Fibroblast of skin of right biceps (primary cell): ENCODE measurements at places on chromosomes 11 and 22.

GRCh38 chr11:19352072-19352770 lies 111.5 kb upstream of the E2F8 start:
- DNase-seq: no peak

DNA sequence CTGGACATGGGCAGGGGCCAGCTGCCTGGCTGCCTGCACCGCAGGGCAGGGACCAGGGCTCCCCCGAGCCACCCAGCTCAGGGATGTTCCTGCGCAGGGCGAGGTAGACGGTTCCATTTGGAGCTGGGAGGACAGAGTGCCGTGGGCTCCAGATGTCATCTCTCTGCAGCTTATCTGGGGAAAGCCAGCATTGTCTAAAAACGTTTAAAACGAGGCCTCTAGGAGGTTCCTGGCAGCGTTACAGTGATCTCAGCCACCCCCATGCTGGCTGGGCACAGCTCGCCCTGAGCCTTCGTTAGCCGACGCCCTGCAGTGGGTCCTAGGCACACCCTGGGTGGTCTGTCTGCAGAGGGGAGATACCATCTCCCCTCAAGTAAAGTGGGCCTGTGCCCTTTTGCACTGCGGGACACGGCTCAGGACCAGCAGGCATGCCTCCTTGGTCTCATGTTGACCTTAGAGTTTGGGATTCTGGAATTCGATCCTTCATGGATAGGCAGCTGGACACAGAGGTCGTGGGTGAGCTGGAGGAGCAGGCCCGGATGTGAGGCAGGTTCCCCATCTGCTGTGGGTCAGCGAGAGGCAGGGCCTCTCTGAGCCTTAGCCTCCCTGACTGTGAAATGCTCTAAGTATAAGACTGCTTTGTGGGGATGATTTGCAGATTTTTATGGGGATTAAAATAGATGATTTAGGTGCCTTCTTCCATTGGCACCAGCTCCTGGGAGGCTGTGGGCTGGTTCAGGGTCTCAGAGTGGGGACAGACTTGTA lies 14.1 kb downstream of the SYNGR1 start:
- DNase-seq: no peak

DNA sequence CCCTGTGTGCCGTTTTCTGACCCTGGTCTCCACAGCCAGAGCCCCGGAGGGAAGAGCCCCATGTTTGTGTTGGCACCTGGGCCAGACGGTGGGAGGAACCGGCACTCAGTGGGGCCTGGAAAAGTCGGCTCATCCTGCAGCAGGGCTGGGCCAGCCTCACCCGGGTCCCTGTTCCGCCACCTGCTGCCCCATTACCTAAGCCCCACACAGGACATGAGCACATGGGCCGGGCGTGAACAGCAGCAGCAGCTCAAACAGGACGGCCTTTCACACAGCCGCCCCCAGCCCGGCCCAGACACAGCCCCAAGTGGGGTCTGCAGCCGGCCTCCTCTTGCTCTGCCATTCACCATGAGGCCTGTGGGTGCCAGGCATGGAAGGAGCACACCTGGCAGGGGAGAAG lies 302.4 kb downstream of the MN1 start:
- no peak for DNase-seq

DNA sequence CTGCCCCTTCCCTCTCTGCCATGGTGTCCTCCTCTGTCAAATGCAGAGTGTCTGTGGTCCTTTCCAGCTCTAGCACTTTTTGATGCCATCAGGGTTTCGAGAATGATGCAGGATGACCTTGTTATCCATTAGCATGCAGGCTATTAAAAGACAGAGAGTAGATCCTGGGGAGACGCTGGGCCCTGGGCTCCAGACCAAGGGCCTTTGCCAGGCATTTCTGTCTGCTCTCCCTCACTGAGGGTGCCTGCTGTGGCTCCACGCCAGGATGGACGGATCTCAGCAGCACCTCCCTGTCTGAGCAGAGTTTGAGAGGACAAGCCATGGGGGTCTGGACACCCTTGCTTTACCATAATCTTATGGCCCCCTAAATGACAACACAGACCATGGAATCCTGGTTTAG lies 110.8 kb upstream of the CD82 start:
- DNase-seq: no peak

GRCh38 chr11:31529189-31529588 lies 19.6 kb downstream of the ELP4 start:
- DNase-seq: no peak

DNA sequence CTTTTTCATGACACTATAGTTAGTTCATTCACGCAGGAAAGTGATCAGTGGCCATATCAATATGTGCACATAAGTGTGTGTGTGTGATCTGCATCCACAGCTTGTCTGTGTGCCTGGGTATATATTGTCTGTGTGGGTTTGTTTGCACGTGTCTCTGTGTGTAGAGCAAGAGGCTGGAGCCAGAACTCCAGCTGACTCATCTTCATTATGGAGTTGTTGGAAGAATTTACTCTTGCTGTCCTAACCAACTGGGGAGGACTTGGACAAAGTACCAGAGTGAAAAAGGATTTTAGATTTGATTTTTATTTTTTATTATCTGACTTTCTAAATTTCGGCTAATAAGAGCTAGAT lies 63.9 kb downstream of the TP53I11 start:
- DNase-seq: peak; percentile 88

- no peak for DNase-seq
These were observed 21.9 kb downstream of the SUN2 start for GRCh38 chr22:38733724-38734381.

- no peak for DNase-seq
These were observed 4.9 kb downstream of the PC start for GRCh38 chr11:66953081-66953833.
